ENCODE measurements at places on chromosomes 11 and 22.
A peak's percentile ranks its signal among the peaks of the same experiment; 100 is the strongest.

DNA sequence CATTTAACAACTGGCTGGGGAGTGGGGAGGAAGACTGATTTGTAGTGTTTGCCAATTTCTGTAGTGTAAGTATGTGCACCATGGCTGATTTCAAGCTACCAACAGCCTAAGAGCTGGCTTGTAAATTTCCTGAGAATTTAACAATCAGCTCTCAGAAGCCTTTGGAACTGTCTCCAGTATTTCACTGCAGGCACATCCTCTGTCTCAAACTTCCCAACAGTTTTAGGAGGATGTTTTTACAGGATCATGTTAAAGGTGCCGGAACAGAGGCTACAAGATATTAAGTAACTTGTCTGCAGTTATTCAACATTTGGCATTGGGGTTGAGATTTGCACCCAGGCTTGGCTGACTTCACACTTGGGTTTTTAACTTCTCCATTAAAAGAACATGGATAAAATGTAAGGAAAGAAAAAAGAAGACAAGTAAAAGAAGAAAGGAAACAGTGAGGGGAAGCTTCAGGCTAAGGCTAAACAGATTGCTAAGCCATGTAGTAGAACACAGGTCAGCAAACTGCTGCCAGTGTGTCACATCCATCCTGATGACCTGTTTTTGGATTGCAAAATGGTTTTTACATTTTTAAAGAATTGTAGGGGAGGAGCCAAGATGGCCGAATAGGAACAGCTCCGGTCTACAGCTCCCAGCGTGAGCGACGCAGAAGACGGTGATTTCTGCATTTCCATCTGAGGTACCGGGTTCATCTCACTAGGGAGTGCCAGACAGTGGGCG is 204.8 kb upstream of the SESN3 start:
- no peak for DNase-seq

DNA sequence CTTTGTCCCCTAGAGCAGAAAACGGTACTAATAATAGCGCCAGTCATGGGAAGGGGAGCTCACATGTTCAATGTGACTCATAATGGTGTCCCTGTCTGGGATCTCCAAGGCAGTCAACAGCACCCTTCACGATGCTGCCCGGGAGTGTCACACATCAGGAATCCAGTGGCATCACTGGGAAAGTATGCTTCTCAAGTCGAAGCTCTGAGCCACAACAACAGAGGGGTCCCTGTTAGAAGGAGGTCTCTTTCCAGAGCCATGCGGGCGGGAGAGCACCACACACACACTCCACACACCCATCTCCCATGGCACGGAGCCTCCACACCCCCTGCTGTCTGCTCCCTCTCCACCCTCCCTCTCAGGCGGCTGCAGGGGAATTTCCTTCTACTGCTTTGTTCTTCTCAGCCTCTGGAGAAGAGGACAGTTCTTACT is 119.7 kb downstream of the ETS1 start:
- peak; percentile 98 for DNase-seq

DNA sequence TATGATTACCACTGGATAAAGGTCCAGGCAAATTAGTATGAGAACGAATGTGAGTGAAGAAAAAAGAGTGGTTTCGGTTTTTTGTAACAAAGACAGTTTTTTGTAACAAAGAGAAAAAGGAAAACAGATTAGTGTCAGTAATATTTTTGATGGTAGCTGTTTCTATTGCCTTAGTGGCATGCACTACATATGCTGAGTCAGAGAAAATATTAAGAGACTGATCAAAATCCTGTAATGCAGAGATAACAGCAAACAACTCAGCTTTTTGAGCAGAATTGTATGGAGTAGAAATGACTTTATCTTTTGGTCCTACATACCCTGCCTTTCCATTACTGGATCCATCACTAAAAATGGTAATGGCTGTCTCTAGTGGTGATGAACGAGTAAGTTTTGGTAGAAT is 22.7 kb upstream of the MTNR1B start:
- DNase-seq = no peak

- no peak for DNase-seq
Observed at GRCh38 chr11:4664786-4665185, 21.0 kb downstream of the OR51E1 start.

DNA sequence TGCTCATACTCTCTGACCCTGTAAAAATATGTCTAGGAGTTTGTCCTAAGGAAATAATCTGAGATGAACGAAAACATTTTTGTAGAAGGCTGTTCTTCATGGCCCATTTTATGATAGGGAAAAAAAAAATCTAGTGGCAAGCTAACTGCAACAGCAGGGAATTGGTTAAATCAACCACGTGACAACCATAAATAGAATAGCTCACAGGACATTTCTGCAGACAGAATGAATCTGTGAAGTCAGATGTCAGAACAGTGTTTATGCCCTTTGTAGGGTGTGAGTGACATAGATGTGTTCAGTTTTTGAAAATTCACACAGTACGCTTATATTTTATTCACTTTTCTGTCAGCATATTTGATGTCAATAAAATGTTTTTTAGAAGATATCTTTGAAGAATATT is 16.1 kb downstream of the ARHGAP1 start:
- DNase-seq = peak; percentile 56

DNA sequence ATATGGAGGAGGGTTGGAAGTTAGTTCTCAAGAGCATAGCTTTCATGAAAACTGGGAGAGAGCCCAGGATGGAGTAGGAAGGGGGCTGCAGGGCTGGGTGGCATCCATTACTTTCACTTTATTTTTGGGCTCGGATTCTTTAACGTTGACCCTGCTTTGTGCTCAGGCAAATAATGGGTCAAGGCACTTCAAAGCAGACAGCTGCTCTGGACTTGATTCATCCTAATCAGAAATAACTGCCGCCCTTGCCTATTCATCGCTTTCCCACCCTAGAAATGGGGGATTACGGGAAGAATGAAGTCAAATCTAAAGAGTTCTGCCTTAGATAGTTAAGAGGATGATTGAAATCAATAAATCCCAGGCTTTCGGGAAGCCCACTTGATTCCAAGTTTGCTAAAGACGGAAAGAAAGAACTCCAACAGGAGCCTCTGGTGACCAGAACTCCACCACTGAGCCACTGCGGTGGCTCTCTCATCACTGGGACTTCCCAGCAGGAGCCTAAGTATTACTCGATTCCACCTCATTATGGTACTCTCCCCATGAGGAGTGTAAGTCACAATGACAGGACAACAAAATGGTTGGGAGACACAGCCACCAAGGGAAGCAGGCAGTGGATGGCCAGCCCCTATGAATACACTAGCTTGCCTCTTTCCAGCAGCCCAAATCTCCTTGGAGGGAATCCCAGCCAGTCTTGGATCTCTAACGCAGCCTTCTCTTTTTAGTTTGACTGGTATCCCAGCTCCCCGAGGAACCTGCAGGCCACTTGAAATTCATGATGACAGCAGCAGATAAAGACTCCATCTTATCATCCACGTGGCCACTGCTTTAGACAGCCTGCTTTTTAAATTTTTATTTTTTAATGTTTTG is 815.5 kb downstream of the NTM start:
- DNase-seq = no peak

Data from myocyte (in vitro differentiated cells).